Neural progenitor cell (in vitro differentiated cells): ENCODE measurements at places on chromosomes 3 and 15. TPM values are rescaled to one million over a fixed set of nuclear protein-coding genes. Genes with fewer than 3 reads are reported as not detected.

DNA sequence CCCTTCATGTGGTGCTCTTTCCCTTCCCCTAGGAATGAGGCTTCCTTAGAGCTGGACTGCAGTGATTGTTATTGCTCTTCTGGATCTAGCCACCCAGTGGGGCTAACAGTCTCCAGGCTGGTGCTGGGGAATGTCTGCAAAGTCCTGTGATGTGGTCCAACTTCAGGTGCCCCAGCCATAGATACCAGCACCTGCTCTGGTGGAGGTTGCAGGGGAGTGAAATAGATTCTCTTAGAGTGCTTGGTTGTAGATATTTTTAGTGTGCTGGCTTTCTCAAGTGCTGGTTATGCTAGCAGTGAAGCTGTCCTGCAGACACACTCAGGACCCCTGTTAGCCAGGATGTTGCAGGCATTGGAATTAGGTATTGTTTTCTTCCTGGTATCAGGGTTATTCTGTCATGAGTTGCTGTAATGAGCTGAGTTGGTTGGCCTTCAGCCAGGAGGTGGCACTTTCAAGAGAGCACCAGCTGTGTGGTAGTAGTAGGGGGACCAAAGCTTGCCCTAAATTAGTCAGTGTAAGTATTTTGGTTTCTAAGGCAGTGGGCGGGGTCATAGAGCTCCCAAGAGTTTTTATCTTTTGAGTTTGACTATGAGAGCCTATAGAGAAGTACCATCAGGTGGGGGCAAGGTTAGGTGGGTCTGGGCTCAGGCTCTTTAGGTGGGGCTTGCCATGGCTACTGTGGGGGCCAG lies 317.5 kb upstream of the SGO1 start:
- H3K4me3 ChIP-seq: no peak overlapping the region
- DNase-seq: no peak
- H3K27me3 ChIP-seq: no peaks in the 10 kb centered on the region
- H3K4me1 ChIP-seq: no peaks in the 10 kb centered on the region
- H3K36me3 ChIP-seq: peaks cover 3% of the 10 kb centered on the region

DNA sequence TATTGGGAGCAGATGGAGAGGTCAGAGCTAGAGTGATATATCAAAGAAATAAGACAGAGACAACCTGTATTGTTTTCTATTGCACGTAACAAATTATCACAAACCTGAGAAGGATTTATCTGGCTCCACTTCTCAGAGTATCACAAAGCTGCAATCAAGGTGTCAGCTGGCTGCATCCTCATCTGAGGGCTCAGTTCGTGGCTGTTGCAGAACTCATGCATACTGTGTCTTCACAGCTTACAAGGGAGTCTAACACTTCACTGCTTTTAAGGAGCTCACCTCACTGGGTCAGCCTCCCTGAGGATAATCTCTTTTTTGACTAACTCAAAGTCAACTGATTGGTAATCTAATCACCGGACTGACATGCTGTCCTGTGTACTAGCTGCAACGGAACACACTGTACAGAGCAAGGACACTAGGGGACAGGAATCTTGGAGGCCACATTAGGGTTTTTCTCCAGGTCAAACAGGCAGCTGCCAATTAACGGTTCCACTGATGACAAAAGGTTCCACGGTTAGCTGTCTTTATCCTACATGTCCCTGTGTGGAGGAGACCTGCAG lies 1006.8 kb upstream of the SEMA6D start:
- no peaks in the 10 kb centered on the region for H3K4me1 ChIP-seq
- no peak overlapping the region for H3K27ac ChIP-seq
- H3K27me3 ChIP-seq: no peaks in the 10 kb centered on the region
- DNase-seq: no peak
- H3K4me3 ChIP-seq: no peak overlapping the region

- H3K4me3 ChIP-seq: no peak overlapping the region
- H3K4me1 ChIP-seq: peaks cover 24% of the 10 kb centered on the region
- no peak for DNase-seq
- no peaks in the 10 kb centered on the region for H3K36me3 ChIP-seq
- no peak overlapping the region for H3K27ac ChIP-seq
These were observed 3.3 kb downstream of the C3orf70 start for GRCh38 chr3:185149591-185149990.

DNA sequence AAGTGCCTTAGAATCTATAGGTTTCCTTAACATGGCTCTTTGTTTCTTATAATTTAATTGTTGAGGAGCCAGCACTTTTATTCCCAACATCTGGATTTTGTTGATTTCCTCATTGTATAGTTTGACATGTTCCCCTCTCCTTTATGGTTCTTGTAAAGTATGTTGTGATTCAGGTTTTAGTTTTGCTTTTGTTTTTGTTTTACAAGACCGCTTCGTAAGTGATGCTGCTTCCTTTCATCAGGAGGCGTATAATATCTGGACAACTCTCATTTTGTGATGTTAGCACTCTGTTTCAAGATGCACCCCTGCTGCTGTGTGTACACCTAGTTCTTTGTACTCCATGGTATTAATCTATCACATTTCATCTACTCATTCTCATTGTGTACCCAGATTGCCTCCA lies 48.7 kb downstream of the SLC49A4 start:
- no peaks in the 10 kb centered on the region for H3K27me3 ChIP-seq
- no peaks in the 10 kb centered on the region for H3K36me3 ChIP-seq
- no peaks in the 10 kb centered on the region for H3K4me1 ChIP-seq
- H3K27ac ChIP-seq: no peak overlapping the region

- H3K27me3 ChIP-seq: no peaks in the 10 kb centered on the region
- no peak overlapping the region for H3K4me3 ChIP-seq
- H3K4me1 ChIP-seq: no peaks in the 10 kb centered on the region
- no peak overlapping the region for H3K27ac ChIP-seq
These were observed 140.1 kb downstream of the ADAMTS17 start for GRCh38 chr15:100201376-100202280.

DNA sequence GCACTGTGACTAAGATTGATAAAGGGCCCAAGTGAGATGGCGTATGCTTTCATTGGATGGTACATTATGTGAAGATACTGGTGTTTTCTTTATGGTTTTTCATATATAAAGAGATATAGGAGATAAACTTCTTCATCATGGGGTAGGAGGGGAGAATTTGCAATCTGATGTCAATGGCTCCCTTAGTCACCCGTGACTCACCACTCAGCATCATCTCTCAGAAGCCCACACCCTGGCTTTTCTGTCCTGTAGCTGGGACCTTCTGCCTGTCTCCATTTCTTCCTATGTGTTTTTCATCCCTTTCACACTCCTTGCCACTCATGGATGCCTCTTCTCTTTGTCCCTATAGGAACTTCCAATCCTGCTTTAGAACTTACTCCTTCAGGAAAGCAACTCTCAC lies 114.3 kb upstream of the SEMA6D start:
- H3K36me3 ChIP-seq: no peaks in the 10 kb centered on the region
- no peak overlapping the region for H3K27ac ChIP-seq
- no peaks in the 10 kb centered on the region for H3K27me3 ChIP-seq
- no peak overlapping the region for H3K4me3 ChIP-seq
- no peak for DNase-seq
- peaks cover 8% of the 10 kb centered on the region for H3K4me1 ChIP-seq

GRCh38 chr3:115245899-115246298 lies 98.8 kb upstream of the ZBTB20 start:
- H3K27ac ChIP-seq: no peak overlapping the region
- no peak for DNase-seq
- H3K4me1 ChIP-seq: no peaks in the 10 kb centered on the region

DNA sequence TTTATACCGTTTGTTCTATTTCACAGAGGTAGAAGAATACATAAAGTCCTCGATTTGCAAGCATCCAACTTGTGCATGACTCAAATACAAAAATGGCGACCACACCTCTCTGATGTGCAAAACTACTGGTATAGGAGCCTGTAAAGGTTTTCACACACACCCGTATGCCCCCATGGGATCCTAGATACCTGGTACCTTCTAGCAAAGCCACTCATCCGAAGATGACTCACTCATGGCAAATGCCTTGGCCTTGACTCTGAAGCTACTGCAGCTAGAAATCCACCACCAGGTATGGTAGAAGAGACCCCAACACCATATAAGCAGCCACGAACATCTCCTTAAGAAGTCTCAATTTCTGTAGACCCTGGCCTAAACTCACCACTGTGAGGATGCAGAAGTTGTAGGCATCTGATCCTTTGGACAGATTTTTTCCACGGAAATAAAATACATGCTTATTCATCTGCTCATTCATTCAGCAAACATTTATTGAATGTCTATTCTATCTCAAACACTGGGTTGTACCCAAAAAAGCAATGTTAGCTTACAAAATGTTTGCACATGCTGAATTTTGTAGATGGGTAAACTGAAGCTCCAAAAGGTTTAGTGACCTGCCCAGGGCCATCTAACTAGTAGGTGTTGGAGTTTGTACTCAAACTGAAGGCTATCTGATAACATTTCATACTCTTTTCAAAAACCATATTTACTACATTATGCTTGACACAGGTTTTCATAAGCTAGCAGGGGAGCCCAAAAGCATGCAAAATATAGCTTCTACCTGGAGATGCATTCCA lies 158.8 kb downstream of the RORA start:
- H3K4me3 ChIP-seq: no peak overlapping the region
- DNase-seq: no peak

- H3K27me3 ChIP-seq: no peaks in the 10 kb centered on the region
- no peaks in the 10 kb centered on the region for H3K4me1 ChIP-seq
- no peak for DNase-seq
- H3K36me3 ChIP-seq: no peaks in the 10 kb centered on the region
- no peak overlapping the region for H3K27ac ChIP-seq
These were observed 43.6 kb upstream of the WWTR1 start for GRCh38 chr3:149701206-149701976.

GRCh38 chr15:43376017-43376705 lies 5.3 kb downstream of the TUBGCP4 start:
- no peak overlapping the region for H3K27ac ChIP-seq
- DNase-seq: peak; percentile 69
- no peaks in the 10 kb centered on the region for H3K27me3 ChIP-seq

GRCh38 chr3:124444896-124445295 lies 285.4 kb upstream of the UMPS start:
- no peak overlapping the region for H3K4me3 ChIP-seq
- H3K36me3 ChIP-seq: no peaks in the 10 kb centered on the region
- H3K4me1 ChIP-seq: no peaks in the 10 kb centered on the region
- H3K27ac ChIP-seq: no peak overlapping the region
- H3K27me3 ChIP-seq: no peaks in the 10 kb centered on the region

DNA sequence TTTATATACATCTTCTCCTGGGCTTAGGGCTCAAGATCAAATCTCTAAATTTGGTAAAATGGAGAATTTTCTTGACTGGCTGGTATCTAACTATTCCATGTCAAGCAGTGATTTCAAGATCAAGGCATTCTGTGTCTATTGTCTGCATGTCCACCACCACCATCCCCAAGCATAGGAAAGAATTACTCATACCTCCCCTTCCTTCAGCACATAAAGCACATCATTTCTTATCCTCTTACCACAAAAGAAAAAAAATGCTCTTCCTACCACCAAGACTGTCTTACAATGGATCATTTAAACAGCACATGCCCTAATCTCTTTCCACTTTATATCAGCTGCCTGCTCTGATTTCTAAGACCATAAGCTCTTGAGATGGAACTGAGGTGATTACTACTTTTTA lies 470.5 kb upstream of the THBS1 start:
- no peak overlapping the region for H3K4me3 ChIP-seq
- no peaks in the 10 kb centered on the region for H3K27me3 ChIP-seq
- H3K27ac ChIP-seq: no peak overlapping the region
- no peaks in the 10 kb centered on the region for H3K4me1 ChIP-seq
- no peaks in the 10 kb centered on the region for H3K36me3 ChIP-seq

DNA sequence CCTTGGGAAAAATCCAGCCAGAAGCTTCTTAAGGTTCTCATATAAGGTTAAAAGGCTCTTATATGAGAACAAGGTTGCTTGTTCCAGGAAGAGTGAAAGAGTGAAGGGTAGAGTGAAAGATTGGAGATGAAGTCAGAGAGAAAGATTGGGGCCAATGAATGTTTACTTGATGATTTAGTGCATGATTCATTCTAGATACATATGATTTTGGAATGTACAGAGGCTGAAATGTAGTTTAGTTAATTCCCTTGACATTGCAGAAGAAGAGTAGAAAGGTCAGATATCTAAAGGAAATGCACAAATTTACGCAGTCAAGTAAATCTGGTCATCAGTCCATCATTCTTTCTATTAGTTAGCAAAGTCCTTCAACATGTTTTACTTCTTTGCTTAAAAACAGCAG lies 619.8 kb upstream of the ZNF717 start:
- no peak overlapping the region for H3K4me3 ChIP-seq
- no peaks in the 10 kb centered on the region for H3K36me3 ChIP-seq
- no peaks in the 10 kb centered on the region for H3K27me3 ChIP-seq

DNA sequence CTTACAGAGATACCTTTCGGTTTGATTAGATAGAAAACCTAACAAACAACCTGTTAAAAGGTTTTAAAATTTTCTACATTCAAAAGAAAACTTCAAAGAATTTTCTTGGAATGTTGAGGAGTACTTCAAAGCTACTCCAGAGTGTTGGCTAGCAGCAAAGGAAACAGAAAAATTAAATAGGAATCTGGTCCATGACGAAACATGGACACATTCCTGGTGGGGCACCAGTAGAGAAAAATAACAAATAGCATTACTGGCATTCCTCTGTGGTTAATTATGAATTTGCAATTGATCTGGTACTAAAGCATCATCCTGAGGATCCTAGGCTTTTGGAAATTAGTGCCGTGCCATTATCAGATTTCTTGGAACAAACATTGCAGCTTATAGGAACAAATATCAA lies 59.5 kb upstream of the DPPA4 start:
- H3K4me1 ChIP-seq: no peaks in the 10 kb centered on the region
- no peak for DNase-seq
- no peak overlapping the region for H3K4me3 ChIP-seq
- no peaks in the 10 kb centered on the region for H3K36me3 ChIP-seq
- no peak overlapping the region for H3K27ac ChIP-seq

DNA sequence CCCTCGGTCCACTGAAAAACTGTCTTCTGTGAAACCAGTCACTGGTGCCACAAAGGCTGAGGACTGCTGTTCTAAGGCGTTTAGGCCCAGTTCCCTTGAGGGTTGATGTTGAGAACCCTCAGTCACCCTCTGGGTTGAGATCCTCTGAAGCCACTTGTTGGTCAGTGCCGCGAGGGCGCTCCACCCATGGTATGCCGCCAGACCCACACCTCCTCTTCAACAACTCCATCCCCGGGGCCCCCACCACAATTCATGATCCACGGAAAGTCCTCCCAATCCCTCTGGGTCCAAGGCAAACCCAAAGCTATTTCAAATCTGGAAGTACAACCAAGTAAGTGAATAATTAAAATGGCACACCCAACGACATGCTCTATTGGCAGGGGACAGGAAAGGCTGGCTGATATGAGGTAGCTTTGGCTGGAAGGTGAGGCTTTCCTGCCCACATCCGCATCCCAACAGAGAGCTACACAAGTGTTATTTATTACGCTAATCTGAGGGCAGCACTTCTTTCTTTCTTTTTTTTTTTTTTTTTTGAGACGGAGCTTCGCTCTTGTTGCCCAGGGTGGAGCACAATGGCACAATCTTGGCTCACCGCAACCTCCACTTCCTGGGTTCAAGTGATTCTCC lies 58.1 kb downstream of the XXYLT1 start:
- peaks cover 8% of the 10 kb centered on the region for H3K4me1 ChIP-seq
- no peak overlapping the region for H3K27ac ChIP-seq
- H3K4me3 ChIP-seq: no peak overlapping the region
- H3K36me3 ChIP-seq: no peaks in the 10 kb centered on the region
- H3K27me3 ChIP-seq: no peaks in the 10 kb centered on the region

Gene GOLGA8H
- total RNA-seq: 0.06 and 0.24 TPM in 2 replicates

Gene ICE2
- total RNA-seq: 69.8 and 95.3 TPM in 2 replicates

Gene PRR23B
- not detected in 2 replicates for total RNA-seq

Gene FAIM
- 9.8 and 13.2 TPM in 2 replicates for total RNA-seq

Gene CACNA2D2
- total RNA-seq: 4.3 and 9.5 TPM in 2 replicates

Gene CRYBG3
- 9.4 and 12.3 TPM in 2 replicates for total RNA-seq

Gene ATP8B4
- total RNA-seq: 2.0 and 2.7 TPM in 2 replicates

Gene CHRFAM7A
- 0.46 and 1.3 TPM in 2 replicates for total RNA-seq
